NCI-H446 (cell line): ENCODE measurements at places on chromosomes 16 and 17.
A peak's percentile ranks its signal among the peaks of the same experiment; 100 is the strongest.

- DNase-seq: no peak
These were observed 548 bp downstream of the HAGH start for GRCh38 chr16:1825864-1826690.

GRCh38 chr17:74192950-74193781 is 10.3 kb upstream of the RPL38 start:
- no peak for DNase-seq

DNA sequence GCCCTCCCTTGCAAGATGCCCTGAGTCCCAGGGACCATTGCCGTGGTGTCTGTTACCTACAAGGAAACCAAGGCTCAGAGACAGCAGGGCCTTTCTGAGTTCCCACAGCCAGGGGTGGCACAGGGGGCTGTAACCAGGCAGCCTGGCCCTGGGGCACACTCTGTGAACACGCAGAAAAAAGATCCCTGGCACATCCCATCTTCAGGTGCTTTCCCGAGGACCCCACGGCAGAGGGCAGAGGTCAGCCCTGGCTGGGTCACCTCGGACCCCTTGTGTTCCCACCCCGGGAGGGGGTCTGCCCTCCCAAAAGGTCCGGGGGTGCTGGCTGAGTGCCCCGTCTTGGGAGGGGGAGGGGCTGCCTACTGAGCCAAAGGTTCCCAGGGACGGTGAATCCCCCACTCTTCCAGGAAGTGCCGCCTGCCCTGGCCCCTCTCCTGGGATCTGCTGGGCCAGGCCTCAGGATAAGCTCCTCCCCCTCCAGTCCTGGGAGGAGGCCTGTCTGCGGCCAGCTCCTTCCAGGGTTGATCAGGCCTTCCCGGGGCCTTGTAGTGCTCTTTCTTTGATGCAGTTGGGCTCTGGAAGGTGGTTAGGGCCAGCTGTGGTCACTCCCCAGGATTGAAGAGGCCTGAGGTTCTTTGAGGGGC is 8.1 kb downstream of the GLIS2 start:
- no peak for DNase-seq

DNA sequence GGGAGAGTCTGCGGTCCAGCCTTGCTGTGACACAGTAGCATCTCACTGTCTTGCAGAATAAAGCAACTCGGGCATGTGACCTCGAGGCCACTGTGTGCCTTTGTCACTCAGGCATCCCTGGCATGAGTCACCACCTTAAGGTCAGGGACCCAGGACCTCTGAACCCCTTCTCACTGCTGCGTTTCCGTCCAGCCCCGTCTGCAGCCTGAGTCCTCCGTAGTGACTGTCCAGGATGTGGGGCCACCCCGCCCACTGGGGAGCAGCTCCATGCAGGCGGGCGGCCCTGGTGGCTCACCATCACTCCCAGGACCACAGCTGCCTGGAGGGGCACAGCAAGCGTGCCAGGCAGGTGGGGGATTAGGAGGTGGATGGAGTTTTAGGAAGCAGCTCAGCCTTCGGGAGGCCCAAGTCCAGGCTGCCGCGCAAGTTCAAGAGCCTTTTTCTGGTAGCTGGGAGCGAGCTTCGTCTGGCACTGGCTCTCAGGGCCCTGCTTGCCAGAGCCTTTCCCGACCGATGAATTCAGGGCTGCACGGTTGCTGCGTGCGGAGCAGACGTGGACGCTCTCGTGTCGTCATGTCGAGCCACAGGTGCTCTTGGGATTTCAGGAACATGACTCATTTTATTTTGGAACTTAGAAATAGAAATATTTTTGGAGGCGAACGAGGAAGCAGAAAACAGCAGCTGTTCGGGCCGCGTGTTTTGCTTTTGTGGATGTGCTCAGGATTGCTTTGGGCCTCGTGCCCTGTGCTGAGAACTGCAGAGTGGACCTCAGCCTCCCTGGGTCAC is 16.8 kb downstream of the KCTD5 start:
- no peak for DNase-seq

- DNase-seq: no peak
These were observed 13.1 kb downstream of the MBTPS1 start for GRCh38 chr16:84103678-84104077.

GRCh38 chr16:88937206-88937621 is 39.8 kb downstream of the CBFA2T3 start:
- no peak for DNase-seq

- DNase-seq: no peak
These were observed 11.2 kb upstream of the ADAM11 start for GRCh38 chr17:44747566-44747965.

DNA sequence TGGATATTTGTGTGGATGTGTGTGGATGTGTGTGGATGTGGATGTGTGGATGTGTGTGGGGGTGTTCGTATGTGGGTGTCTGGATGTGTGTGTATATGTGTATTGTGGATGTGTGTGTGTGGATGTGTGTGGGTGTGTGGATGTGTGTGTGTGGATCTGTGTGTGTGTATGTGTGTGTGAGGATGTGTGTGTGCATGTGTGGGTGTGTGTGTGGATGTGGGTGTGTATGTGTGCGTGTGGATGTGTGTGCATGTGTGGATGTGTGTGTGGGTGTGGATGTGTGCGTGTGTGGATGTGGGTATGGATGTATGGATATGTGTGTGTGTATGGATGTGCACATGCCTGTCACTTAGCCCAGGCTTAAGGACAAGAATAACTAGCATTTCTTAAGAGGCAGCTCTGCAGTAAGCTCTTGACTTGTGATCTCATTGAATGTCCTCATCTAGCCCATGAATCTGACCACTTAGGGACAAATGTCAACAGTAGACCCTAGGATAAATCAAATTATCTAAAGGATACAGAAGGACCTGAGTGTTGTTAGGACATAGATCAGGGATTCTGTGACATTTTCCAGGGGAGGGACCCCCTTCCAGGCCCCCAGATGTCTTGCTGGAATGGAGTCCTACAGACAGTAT is 83.5 kb downstream of the BMERB1 start:
- no peak for DNase-seq

DNA sequence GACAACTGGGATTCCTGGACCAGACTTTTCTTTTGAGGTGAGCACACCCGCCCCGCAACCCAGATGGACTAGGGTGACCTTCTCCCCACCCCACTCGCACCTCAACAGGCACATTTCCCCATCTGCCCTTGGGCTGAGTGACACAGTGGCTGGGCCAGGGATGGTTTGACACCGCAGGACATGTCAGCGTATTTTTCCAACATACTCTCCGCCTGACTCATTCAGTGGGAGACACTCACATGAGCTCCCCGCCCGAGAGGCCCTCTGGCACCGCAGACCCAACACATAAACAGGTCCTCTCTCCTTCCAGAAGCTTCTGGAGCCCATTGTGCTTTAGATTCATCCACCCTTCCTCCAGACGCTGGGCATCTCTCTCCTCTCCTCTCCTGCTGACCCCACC is 69.4 kb downstream of the ZDHHC7 start:
- DNase-seq: no peak

GRCh38 chr16:12170103-12171040 is 193.8 kb downstream of the SNX29 start:
- DNase-seq: no peak

DNA sequence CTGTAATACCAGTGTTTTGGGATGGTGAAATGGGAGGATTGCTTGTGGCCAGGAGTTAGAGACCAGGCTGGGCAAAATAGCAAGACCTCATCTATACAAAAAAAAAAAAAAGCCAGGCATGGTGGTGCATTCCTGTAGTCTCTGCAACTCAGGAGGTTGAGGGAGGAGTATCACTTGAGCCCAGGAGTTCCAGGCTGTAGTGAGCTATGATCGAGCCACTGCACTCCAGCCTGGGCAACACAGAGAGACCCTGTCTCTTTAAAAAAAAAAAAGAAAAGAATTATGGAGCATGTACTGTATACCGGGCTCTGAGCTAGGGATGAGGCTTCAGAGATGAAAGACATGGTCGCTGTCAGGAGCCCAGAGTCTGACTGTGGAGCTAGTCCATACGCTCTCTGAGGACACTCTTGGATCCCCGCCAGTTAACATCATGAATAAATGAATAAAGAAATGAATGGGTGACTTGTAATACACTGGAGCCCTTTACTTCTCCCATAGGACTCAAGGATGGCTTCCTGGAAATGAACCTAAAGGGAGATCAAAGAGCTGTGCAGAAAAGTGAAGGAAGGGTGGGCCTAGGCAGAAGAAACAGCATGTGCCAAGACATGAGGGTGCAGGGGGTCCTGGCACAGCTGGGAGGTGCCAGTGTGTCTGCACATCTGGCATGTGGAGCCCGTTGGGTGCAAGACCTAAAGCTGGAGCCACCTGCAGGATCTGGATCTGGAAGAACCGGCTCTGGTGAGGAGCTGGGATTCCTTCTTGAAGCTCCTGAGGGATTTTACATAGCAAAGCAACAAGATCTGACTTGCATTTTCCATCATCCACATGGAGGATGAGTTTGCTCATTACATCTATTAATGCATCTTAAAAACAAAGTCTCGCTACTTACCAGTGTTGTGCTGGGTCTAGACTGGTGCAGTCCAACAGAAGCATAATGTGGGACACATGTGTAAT is 120.4 kb downstream of the IRX3 start:
- DNase-seq: no peak

DNA sequence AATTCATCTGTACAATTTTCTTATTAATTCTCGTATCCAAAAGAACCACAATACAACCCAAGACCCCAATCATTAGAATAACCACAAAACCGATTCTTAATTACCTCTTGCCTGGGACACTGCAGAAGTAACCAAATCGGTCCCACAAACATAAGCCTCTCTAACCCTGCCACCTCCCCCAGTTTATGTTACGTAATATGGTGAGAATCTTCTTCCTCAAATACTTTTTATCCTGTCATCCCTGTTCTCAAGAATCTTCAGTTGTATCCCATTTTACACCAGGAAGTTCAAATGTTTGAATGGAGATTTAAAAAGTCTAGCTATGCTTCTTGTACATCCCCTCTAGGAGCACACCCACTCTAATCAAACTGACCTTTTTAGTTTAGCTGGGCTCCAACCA is 269.3 kb upstream of the TBX2 start:
- no peak for DNase-seq

DNA sequence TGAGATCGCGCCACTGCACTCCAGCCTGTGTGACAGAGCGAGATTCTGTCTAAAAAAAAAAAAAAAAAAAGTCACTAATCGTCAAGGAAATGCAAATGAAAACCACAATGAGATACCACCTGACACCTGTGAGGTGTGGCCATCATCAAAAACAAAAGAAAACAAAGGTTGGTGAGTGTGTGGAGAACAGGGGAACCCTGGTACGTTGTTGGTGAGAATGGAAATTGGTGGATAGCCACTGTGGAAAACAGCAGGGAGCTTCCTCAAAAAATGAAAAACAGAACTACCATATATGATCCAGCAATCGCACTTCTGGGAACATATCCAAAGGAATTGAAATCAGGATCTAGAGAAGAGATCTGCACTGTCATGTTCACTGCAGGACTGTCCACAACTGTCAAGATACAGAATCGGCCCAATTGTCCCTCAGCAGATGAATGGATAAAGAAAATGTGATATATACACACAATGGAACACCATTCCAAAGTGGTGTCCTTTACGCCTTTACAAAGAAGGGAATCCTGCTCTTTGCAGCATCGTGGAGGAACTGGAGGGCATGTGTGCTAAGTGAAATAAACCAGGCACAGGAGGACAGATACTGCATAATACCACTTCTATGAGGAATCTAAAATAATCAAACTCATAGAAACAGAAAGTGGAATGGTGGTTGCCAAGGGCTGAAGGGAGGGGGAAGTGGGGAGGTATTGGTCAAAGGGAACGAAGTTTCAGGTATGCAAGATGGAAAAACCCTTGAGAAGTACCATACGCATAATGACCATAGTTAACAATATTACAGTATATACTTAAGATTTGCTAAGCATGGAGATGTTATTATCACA is 63.5 kb upstream of the PLCG2 start:
- DNase-seq: no peak

- DNase-seq: peak; percentile 73
These were observed 99.0 kb downstream of the C16orf78 start for GRCh38 chr16:49472598-49472997.

DNA sequence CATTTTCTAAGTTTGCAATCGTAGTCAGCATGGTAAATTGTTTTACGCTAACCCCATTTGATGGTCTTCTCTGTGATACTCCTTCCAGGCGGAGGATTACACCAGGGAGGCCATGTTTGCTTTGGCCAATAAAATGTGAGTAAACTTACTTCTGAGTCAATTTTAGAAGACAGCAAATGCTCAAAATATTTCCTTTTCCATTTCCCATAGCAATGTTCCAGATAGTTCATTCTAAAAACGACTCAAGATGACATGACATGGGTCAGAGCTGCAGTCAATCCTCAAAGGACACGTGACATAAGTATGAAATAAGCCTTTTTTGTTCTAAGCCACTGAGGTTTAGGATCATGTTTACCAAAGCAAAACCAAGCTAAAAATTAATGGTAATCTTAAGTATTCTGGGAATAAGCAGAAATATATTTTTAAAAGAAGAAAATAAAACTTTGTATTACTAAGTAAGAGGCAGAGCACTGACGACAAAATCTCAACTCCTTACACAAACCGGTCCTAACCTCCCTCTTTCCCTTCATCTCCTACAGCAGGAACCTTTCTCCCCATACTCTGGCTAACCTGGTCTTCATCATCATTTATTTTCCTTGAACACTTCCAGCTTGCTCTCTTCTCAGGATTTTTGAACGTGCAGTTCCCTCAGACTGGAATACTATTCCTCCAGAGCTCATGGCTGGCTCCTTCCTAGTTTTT is 266.2 kb downstream of the CEP112 start:
- no peak for DNase-seq

DNA sequence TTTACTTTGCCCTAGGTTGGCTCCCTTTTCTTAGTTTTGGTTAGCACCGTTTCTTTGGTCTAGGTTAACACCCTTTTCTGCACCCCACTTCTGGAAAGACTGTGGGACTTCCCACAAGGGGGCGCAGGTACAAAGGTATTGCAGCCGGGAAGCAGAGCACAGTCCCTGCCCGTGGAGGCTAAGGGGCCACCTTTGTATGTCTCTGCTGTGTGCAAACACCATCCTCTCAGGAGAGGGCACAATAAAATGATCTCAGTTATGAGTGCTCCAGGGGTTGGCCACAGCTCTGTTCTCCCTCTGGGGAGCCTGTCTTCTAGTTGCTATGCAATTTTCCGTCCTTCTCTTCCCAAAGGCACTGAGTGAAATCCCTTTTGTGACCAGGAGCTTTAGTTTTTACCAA is 28.4 kb upstream of the TMC5 start:
- DNase-seq: no peak

DNA sequence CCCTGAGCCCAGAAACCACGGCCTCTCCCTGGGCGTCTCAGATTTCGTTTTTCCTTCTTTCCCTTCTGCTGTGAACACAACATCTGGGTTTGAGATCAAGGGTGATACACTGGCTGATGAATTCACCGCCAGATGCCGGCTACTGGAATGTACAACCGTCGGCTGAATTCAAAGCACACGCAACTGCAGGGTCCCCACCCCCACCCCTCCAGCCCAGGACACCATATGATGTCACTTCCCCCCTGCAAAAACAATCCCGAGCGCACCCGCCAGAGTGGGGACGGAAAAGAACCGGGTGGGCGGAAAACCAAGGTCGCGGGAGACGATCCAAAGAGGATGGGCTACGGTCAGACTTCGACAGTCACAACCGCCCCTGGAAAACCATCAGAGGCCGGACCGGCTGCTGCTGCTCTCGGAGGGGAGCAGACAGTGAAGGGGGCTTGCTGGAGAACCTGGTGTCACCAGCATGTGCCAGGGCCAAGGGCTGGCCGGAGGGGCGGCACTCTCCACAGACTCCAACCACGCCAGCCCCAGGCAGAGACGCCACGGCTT is 23.3 kb downstream of the CEP295NL start:
- no peak for DNase-seq
